ENCODE measurements at places on chromosomes 2 and 18.

- DNase-seq: no peak
These were observed 199.8 kb downstream of the EPHA4 start for GRCh38 chr2:221372159-221372884.

DNA sequence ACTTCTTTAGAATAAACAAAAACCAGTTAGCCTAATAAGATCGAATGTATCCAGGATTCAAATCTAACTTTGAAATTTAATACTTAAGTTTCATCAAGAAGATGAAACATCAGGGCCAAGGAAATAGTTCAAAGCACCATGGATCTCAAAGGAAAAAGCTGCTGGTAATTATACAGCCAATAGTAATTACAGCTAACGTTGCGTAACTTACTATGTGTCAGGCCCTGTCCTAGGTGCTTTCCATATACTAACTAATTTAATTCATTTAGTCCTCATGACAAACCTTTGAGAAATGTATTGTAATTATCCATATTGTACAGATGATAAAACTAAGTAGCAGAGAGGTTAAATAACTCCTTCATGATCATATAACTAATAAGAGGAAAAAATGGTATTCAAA, 598.6 kb downstream of the NYAP2 start:
- DNase-seq: no peak

GRCh38 chr2:152534460-152535135, 182.7 kb downstream of the PRPF40A start:
- no peak for DNase-seq

DNA sequence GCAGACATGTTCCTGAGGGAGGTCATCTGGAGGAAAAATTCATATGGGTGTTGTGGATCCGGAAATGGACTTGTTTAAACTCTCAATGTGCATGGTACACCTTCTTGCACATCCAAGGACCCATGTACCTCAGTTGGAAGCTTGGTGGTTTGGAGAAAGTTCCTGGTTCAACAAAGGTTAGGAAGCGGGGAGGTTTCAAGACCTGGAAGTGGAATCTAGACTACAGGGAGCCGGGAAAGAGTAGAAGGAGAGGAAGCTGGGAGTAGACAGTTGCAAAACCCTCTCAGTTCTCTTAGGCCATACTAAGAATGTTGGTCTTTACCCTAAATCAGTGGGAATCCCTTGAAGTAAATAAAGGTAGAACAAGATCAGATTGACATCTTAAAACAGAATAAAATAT, 209.8 kb upstream of the SPOPL start:
- DNase-seq: no peak

DNA sequence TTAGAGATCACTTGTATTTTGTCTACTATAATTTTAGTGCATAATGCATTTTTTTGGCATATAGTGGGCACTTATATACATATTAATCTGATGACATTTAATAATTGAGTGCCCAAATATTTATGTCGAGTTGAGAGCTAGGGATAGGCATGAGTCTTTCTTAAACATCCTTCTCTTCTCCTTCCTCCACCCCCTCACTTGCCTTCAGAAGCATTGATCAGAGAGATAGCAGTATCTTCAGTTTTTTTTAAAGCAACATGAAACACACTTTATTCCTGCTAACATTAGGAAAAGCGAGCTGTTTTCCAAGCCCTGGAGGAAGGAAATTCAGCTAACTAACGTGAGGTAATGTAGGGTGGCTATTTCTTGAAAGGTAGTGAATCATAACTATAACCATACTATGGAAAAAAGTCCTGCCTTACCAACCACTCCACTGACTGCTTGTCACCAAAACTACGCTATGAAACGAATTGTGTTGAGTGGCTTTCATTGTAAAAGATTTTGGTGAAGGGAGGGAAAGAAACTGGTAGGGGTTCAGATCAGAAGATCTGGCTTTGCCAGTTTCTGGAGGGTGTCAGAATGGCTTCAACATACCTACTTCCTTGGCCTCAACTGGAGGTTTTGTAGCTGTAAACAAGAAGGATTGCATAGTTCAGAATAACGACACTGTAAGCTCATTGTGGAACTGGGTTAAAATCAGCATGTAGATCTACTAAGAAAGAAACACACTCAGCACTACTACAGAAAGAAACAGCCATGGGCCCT, 2.3 kb upstream of the ITGA4 start:
- DNase-seq: no peak
